ENCODE measurements at places on chromosomes 2 and 18. TPM values are rescaled to one million over a fixed set of nuclear protein-coding genes. Genes with fewer than 3 reads are reported as not detected.

ITGB6 gene
- total RNA-seq, result 0.18 TPM

PREPL gene
- 15.4 TPM for total RNA-seq

DNA sequence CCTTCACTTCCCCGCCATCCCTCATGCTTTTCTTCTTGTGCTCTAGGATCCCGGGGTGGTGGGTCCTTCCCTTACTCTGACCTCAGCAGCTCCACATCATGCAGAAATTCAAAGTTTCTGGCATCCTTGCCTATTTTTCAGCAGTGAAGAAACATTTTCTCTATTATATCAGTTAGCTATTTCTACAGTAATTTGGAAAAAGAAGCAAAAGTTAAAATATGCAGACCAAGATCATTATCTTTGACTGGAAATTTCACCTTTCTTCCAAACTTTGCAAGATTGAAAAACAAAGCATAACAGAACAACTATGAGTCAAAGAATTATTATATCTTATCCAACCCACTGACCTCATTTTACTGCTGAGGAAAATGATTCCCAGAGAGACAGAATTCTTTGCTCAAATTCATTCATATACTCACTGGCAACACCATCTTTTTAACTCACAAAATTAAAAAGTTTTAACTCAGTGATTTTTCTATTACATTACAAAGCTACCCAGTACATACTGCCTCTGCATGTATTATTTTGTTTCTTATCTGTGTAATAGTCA, 40.5 kb downstream of the ANTXR1 start:
- no peak for DNase-seq

GRCh38 chr2:9981655-9982054, 30.2 kb downstream of the GRHL1 start:
- no peak for DNase-seq

DNA sequence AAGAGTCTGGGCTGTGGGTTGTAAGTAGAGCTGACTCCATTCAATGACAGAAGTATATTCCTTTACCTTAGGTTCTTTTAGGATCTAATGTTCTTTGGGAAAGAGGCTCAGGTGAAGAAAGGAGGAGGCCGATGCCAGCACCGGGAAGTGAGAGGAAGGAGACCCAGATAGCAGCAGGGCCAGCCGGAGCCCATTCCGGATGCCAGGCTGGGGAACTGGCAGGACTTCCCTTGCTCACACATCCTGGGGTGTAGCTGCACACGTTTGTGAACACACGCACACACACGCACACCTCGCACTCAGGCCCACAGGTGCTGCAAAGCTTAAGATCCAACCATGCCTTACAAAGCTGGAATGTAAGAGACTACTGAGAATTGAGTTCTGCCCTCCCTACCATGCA, 95.8 kb upstream of the SMAD2 start:
- no peak for DNase-seq

DNA sequence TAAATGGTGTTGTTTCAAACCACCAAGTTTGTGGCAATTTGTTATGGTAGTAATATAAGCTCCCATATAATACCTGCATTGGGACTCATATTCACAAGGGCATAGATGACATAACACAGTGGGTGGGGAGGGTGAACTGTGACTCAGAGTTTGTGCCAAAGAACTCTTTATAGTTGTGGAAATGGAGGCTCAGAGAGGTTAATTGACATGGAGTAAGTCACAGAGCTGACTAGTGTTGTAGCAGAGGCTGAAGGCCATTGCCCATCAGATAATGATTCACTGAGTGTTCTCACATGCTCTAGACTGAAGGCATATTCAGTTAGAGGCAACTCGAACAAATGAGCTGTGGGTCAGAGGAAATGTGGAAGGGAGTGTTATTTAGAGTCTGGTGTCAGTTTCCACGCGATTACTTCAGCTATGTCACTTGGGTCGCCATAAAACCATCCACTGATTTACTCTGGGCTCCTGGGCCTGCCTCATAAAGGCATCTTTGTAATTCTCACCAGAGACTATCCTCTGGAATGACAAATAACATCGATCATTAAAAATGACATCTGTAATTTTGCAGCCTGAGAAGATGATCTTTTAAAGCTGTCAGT, 264.7 kb downstream of the CCDC85A start:
- DNase-seq, result no peak

DNA sequence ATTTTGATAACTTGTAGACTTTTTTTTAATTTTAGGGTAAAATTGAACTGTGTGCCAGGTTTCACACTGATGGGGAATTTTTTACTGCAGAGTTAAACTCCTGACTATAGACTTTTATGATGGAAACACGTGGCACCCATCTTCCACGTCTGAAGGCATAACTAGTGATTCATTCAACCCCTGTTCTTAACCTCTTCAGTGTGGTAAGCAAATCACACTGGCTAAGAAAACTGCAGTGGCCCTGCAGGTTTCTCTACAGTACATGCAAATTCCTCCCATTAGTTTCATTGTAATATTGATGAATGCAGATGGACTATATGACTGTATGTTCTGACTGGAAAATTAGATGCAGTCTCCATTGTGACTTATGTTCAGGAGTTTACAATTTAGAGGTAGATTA, 47.2 kb downstream of the SMAD4 start:
- no peak for DNase-seq

TTN gene
- total RNA-seq, result 1.1 TPM

UGT1A4 gene
- total RNA-seq, result 454 TPM

DNA sequence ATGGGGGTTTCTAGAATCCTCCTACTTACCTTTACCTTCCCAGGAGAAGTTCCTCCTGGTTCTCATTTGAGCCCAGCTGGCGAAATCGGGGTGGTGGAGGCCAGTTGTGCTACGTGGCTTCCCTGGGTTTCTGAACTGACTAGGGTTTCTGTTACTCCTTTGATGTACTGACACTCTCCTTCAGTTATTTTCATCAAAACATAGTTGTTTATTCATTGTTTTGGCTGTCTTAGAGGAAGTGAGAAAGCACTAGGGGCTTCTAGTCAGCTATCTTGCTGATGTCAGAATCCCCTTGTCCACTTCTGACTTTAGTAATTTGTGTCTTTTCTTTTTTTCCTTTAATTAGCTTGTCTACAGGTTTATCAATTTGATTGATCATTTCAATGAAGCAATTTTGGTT, 332.2 kb upstream of the TANK start:
- no peak for DNase-seq

GRCh38 chr2:159592441-159592840, 23.9 kb downstream of the BAZ2B start:
- no peak for DNase-seq

NT5C1B gene
- not detected for total RNA-seq

RGPD3 gene
- total RNA-seq, result 0.13 TPM

GRCh38 chr2:166413255-166413654, 37.5 kb upstream of the SCN9A start:
- no peak for DNase-seq

Data from left lobe of liver (tissue), 2 donors.